ENCODE measurements at places on chromosomes 3 and 15.

GRCh38 chr15:78067328-78068228 lies 9.9 kb downstream of the TBC1D2B start:
- no peak for DNase-seq

- DNase-seq, result no peak
These were observed 31.1 kb downstream of the ACAN start for GRCh38 chr15:88834211-88834812.

DNA sequence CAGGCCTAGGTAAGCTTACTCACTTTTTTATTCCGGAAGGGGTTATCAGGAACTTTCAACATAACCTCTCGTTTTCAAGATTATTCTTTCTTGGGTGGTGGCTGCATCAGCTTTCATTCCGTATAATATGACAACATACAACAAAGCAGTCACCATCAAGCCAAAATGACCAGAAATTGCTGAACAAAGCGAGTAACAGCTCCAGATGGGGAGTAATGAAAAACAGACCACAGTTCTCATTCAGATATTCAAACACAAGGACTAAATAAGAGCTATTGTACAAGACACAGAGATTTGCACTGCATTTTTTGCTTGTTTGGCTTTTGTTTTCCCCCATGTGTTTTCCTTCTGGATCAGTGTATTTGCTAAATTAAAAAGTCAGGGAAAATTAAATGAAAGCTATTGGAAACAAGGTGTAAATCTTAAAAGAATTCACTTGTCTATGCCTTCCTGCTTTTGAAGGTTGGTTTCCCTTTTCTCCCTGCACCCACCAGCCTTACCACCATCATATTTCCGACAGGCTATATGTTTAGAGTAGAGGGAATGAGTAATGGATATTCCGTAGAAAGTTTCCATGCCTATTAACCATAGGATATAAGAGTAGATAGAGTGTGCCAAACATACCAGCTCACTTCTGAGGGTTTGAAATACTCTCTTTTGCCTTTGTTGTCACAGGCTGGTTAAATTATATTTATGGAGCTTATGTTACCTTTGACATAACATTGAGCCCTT lies 213.6 kb downstream of the RBMS3 start:
- no peak for DNase-seq

DNA sequence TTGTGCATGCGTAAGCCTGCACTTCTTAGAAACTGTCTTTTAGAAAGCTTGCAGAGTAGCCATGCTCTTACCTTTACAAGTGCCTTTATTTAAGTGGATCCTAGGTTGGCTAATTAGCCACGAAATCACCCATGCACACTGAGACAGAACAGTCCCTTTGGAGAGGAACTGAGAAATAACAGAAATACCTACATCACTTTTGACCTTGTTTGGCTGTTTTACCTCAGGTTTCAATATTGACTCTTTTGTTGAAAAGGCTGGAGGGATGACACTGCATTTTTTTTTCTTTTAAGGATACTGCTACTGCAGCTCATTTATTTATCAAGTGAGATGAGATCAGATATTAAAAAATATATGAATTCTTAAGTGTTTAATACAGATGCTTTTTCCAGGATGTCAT lies 155.6 kb upstream of the GOLIM4 start:
- no peak for DNase-seq

DNA sequence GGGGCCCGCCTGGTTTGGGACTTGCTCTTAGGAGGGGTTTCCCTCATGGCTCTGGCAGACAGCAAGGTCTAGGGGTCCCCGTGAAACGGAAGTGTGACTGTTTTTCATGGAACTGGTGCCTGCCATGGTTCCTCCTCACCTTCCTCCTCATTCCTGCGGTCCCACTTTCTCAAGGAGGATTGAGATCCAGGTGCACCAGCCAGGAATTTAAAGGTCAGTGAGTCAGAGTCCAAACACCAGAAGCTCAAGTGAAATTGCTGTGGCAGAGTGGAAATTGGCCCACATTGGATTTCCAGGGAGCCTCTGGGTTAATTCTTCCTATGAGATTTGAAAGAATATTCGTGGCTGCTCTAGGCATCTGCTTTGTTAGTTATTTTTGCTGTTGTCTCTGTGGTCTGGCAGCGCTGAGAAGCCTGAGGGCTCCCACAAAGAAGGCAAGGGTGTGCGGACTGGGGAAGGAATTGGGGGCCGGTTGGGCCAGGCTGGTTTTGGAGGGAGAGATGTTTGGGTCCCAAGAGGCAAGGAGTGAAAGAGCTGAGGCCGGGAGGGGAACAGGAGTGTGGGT lies 60.4 kb upstream of the TNFAIP8L3 start:
- DNase-seq, result no peak

- no peak for DNase-seq
These were observed 41.0 kb upstream of the MANF start for GRCh38 chr3:51343918-51344687.

DNA sequence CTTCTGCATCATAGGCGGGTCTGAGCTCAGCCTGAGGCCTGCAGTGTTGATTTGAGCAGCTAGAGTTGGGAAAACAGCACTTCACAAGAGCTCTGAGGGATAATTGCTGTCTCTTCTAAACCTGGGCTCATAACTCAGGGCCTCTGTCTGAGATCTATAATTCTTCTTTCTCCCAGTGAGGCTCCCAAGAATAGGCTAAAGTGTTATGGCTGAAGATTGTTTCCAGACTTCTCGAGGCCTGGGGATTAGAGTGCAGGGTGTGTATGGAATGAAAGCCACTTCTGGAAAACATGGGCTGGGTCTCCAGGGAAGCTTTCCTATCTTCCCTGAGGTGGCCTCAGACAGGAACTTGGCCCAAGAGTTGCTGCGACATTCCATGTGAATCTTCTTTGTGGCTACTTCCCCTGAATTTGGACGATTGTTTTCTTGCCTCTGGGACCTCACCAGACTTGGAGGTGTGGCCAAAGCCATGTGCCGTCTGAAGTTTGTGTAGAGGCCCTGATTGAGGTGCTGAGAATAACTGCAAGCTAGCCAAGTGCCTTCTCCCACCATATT lies 26.5 kb downstream of the MTMR14 start:
- no peak for DNase-seq

DNA sequence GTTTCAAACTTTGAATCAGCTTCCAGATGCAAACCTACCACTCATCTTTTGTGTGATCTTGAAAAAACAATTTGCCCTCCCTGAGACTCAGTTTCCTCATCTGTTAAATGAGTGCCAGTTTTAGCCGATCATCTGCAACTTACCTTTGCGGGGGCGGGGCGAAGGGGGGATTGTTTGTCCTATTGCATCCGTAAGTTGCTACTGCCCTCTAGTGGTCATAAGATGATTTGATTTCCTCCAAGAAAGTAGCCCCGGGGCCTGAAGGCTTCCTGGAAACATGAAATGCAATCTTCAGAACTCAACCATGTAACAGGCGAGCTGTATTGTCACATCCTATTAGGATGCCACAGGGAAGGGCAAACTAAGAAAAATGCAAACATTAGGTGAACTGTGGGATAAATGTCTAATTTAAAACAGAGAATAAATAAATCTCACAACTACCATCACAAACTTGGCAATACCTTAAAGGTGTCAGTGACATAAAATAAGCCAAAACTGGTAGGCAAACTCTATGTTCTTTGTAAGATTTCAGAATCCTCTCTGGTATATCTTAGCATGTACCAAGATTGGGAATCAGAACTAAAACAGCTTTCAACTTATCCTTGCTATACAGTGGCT lies 63.5 kb upstream of the CLDN18 start:
- DNase-seq, result peak; percentile 15

GRCh38 chr3:178802259-178802658 lies 266.0 kb downstream of the KCNMB2 start:
- DNase-seq, result no peak

DNA sequence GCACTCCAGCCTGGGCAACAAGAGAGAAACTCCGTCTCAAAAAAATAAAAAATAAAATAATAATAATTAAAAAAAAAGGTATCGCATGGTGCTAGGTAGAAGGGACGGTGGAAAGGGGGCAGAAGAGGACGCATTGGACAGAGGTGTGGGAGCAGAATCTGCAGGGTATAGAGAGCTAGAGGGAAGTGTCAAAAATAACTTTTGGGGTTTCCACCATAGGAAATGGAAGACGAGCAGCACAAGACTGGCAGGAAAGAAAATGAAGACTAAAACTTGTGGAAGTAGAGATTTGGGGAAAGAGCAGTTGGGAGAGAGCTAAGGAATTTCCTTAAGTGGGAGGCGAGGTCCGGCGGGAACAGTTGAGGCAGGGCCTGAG lies 585 bp upstream of the MKRN2 start:
- peak; percentile 5 for DNase-seq

- no peak for DNase-seq
These were observed 15.9 kb upstream of the ABHD2 start for GRCh38 chr15:89072277-89072869.

DNA sequence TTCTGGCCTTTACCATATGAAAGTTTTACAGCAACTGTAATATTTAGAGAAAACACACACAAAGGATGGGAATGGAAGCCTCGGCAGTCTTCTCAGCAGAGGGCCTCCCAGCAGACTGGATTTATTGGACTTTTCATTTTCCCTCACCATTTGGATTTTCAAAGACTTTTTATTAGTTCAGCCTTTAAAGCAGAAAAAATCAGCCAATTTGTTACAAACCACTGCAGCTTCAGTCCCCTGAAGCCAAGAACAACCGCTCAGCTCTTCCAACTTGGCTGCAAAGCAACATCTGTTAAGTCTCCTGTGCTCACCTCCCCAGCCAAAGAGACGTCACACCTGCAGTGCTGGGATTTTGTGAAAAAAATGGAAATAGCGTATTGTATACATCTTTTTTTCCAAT lies 120.8 kb downstream of the GMPS start:
- no peak for DNase-seq

- no peak for DNase-seq
These were observed 25.7 kb downstream of the RPLP1 start for GRCh38 chr15:69478259-69478781.

GRCh38 chr3:76500746-76501275 lies 539.1 kb upstream of the ROBO2 start:
- no peak for DNase-seq

GRCh38 chr3:22308871-22309270 lies 557.9 kb upstream of the ZNF385D start:
- no peak for DNase-seq

DNA sequence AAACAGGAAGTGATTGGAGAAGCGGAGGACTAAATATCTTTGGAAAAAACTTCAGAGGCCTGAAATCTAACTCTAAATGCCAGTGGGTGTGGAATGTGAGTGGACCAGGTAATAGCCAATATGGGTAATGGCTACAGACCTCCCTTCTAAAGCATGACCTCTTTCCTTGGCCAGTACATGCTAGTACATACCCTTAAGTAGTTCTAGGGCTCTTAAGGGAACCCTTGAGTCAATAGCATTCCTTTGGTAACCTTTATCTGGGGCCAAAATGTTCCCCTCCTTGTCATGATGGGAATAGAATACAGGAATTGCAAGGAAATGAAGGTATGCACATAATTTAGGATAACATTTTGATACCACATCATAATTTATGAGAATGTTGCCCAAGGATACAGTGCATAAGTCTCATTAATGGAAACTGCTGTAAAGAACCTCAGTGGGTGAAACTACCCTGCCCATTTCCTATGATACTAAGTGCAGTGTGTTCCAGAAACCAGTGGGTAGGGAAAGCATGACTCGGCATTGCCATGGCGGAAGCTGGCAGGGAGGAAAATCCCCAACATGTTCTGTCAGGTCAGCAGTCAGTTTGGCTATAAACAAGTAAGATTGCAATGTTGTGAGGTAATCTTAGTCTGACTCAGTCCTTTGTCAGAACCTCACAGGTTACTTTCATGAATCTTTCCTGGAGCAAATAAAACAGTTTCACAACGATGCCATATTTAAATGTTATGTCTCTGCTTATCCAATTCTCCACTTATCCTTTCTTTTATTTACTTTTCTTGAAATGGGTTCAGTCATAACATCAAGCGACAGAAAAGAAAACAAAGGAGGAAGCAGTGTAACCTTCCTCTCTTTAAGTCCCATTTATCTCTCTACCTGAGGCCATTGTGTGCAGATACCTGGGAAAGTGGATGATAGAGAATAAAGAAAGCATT lies 23.5 kb upstream of the RAP2B start:
- DNase-seq, result no peak

DNA sequence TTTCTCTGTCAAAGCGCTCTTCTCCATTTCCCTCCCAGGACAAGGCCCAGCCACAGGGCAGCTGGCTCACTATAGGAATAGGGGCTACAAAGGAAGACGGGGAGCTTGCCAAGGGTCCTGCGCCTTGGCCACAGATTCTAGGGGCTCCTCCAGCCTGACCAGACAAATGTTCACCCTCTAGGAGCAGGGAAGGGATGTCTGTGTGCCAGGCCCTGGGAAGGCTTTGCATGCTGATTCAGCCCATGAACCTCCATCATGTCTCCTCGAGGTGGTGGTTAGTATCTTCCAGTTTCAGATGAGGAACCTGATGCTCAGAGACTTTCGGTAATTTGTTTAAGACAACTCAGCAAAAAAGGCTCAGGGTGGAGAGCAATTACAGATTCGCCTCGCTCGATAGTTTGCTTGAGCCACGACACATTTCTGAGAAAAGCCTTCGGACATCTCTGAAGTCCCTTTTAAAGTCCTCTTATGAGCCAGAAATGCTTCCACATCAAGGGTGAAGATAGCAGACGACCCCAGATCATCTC lies 110.0 kb downstream of the XXYLT1 start:
- DNase-seq, result no peak

GRCh38 chr15:40150163-40150925 lies 10.5 kb upstream of the BUB1B start:
- no peak for DNase-seq

- no peak for DNase-seq
These were observed 81.8 kb downstream of the IL20RB start for GRCh38 chr3:137039570-137039969.

- DNase-seq, result no peak
These were observed 340.7 kb upstream of the WNT5A start for GRCh38 chr3:55827786-55828185.

GRCh38 chr3:128009952-128010846 lies 42.0 kb upstream of the SEC61A1 start:
- DNase-seq, result no peak

DNA sequence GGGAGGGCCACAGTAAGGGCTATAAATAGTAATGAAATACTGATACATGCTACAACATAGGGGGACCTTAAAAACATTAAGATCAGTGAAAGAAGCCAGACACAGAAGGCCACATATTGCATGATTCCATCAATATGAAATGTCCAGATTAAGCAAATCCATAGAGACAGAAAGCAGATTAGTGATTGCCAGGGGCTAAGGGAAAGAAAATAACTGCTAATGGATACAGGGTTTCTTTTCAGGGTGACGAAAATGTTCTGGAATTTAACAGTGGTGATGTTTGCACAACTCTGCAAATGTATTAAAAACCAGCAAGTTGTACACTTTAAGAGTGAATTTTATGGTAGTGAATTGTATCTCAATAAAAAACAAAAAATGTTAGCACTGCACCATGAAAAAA lies 37.0 kb downstream of the PIK3R4 start:
- DNase-seq, result no peak

DNA sequence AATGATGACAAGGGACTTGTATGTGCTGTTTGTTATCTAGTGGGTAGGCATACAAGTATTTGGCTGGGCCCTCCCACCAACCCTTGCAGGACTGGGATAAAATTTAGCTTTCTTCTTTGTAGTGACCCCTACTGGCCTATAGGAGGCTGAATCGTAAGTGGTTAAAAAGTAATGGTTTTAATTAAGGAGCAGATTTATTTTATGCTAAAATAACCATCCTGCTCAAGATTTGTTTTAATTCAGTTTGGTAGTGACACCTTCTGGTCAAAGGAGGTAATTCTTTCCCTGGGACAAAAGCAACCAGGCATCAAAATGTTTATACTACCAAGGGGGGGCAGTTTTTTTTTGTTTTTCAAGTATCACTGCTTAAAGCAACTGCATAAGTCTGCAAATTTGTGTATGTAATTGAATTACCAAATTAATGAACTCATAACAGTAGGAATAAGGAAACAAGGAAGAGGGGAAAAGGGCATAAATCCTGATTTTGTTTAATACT lies 70.7 kb downstream of the TOP2B start:
- peak; percentile 21 for DNase-seq

Measured in naive B cell (primary cell).